ENCODE measurements at places on chromosomes 1 and 21.

GRCh38 chr1:109190189-109190588 lies 23.5 kb upstream of the SARS1 start:
- no peak for DNase-seq

DNA sequence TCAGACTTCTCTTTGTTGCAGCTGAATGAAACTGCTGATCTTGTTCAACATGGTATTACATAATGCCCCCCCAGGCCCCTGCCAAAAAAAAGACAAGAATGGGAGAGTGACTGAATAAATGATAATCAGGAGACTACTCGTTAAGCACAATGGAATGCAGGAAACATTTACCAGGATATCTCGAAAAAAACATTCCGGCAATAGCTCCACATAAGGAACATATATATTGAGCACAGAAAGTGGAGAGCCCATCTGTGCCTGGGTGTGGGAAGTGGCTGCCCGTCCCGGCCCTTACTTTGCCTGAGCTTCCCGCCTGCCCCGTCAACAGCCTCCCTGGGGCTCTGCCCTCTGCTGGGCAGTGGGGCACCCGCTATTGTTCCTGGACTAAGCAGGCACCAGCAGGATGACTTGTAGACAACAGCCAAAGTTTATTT lies 13.3 kb downstream of the TRIM11 start:
- no peak for DNase-seq

- no peak for DNase-seq
These were observed 21.8 kb upstream of the LHX4 start for GRCh38 chr1:180208264-180208663.

DNA sequence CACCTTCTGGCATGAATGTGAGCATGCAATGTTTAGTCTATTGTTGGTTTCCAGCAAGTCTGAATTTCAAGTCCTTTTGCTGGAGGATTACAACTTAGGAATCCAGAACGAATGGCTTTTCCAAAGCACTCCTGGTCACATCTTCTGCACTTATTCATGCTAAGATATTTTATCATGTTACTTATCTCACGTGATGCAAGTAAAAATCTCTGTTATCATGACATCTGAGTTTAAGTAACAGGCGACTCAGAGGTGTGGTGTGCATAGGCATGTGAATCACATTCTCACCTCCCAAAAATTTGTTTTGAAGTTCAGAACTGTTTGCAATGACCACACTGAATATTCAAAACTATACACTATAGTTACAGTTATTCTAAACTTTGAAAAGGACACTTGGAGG lies 204.8 kb upstream of the FGGY start:
- no peak for DNase-seq

GRCh38 chr1:12244585-12244984 lies 14.8 kb downstream of the VPS13D start:
- DNase-seq: no peak

- no peak for DNase-seq
These were observed 24.8 kb downstream of the PHTF1 start for GRCh38 chr1:113734357-113735055.

DNA sequence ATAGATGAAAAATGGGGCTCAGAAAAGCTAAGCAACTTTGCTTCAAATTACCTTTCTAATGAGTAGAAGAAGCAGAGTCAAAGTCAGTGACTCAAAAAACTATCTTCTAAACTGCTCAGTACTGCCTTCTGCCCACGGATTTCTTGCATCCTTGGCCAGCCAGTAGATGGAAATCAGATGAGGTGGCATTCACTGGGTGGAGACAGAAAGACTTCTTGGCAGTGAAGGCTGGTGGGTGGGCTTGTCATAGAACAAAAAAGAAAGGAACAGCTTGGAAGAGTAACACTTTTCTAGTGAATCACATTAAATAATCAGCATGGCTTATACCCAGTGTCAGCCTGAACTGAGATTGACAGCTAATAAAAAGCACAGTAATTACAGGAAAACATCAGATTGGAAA lies 170.7 kb downstream of the ST6GALNAC5 start:
- DNase-seq: no peak

DNA sequence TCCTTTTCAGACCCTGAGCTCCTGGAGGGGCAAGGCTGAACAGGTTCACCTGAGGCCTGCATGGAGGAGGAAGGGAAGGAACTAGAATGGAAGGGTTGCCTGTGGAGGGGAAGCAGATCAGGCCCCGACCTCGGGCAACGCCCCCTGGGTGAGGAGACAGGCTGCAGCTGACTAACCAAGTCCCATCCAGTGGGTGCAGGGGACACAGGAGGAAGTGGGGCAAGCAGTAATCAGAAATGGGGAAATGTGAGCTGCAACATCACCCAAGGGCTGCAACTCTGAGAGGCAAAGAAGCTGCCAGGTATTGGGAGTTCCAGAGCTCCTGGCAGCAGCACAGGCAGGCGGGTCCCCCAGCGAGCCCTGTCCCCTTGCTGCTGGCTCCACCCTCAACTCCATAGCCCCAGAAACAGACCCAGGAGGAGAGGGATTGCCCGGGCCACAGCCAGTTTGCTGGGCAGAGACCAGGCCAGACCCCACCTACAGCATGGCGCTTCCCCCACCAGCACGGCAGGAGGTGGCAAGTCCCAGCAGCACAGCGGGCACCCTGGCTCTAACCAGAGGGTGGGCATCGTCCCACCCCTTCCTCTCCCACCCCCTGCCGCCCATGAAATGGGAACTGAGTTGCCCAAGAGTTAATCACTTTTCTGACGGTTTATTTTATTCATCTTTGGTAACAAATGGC lies 38.5 kb downstream of the MRPL37 start:
- no peak for DNase-seq

DNA sequence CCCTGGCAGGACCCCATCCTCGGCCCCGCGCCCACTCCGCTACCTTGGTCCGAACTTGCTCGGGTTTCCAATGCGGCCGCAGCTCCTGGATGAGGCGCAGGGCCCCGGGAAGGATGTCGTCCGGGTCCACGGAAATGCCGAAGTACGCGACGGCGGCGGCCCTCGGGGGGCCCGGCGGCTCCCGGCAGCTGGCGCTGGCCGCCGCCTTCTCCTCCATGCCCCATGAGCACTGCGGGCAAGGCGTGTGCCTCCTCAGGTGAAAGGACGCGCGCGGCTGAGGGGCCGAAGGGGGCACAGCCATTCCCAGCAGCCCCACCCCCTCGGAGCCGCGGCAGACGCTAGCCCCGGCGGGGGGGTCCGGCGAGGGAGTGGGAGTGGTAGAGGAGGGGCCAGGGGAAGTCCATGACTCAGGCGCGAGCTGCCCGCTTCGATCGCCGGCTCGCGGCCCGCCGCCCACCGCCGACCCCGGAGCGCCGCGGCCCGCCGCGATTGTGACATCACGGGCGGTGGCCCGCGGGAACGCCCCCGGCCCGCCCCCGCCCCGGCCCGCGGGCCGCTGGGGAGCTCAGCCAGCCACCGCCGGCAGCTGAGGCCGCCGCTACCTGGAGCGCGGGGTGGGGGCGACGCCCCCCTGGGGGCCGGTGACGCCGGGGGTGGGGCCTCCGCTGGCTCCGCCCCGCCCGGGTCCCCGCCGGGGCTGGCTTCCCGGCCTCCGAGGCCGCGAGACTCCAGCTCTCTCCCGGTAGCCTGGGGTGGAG lies at the start of gene ETNK2:
TSS of gene ETNK2 (minus strand) at position 493 of the 758 bp plus-strand sequence. CDS start at position 301, 192 bp downstream.
- peak; percentile 30 for DNase-seq

DNA sequence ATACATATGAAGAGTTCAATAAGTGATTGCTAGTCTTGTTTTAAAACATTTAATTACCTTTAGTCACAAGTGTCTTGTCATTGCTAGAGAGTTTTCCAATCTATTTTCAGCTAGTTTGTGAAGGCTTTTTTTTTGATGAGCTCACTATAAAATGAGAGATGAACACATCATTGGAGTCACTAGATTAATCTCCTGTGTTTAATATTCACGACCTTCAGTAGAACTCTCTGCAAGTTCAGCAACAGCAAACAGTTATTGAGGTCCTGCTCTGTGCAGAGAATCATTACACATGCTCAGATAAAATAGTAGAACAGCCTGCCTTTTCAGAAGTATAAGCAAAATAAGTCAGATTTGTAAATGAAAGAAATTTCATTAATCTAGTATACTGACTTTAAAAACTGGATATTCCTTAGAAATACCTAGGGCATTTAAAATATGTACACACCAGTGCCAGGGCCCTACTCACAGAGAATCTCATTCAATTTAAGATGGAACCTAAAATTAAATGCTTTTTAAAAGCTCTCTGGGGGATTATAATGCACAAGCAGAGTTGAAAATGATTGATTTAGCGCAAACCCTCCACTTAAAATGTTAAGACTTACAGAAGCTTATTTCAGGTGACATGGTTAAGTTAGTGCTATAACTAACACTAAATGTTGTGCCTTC lies 30.5 kb downstream of the KRTAP20-3 start:
- DNase-seq: no peak

GRCh38 chr1:243503155-243503554 lies 247.3 kb downstream of the SDCCAG8 start:
- no peak for DNase-seq

DNA sequence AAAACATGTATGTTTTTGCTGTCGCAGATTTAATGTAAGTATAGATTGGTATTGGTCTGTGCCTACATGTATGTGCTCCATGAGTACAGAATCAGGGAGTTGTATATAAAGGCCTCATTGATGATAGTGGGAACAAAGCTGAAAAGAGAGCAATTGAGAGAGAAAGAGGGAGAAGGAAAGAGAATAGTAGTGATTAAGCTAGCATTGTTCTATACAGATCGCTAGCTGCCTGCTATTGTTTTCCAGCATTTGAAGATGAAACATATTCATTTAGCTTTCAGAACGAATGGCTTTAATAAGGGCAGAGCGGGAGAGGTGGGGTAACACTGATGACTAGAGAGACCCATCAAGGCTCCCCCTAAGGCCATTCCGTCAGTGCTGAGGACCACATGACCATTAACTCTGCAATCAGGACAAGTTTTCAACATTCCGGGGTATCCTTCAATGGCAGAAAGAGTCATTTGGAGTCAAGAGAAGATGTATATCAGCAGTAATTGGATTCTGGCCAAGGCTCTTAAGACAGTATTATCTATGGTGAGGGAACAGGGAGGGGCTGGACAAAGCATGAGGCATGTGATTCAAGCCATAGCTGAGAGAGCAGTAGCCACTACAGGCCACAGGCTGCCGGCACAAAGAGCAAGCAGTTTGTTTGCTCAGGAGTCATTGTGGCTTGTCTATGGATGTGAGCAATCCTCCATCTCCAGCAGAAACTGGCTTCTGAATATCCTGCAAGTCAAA lies 176.5 kb downstream of the PBX1 start:
- no peak for DNase-seq

- DNase-seq: no peak
These were observed 204.9 kb upstream of the USP24 start for GRCh38 chr1:55420026-55420425.

DNA sequence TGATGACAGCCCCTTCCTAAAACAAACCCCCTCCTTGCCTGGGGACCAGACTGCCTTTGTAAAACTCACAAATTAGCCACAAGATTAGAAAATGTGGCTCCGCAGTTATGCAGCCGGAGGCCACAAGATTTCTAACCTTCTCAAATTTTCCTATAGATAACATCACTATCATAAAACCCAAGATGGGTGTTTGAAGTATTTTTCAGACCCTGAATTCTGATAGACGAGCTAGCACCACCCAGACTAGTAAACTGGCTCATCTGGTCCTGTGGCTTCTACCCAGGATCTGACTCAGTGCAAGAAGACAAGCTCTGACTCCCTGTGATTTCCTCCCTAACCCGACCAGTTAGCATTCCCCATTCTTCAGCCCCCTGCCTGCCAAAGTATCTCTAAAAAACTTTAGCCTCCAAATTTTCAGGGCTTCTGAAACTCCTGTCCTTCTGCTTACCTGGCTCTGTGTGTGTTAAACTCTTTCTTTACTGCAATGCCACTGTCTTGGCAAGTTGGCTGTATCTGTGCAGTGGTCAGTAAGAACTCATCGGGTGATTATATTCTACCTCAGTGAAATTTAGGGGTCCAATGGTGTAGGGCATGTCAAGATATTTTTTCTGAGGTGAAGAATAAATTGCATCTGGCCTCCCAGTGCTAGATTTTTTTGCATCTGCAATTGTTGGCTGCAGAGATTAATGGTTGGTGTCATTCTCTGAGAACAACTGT lies 102.1 kb downstream of the S1PR1 start:
- no peak for DNase-seq

DNA sequence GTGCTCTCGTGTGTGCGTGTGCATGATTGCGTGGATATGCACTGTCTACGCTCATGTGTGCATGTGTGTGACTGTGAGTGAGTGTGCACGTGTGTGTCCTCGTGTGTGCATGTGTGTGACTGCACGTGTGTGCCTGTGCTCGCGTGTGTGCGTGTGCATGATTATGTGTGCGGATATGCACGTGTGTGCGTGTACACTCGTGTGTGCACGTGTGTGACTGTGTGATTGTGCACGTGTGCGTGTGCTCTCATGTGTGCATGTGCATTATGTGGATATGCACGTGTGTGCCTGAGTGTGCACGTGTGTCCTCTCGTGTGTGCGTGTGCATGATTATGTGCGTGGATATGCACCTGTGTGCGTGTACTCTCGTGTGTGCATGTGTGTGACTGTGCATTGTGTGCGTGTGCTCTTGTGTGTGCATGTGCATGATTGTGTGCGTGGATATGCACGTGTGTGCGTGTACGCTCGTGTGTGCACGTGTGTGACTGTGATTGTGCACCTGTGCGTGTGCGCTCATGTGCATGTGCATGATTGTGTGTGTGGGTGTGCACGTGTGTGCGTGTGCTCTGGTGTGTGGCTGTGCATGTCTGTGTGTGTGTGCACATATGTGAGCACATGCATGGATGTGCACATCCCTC lies 2.2 kb downstream of the MMEL1 start:
- no peak for DNase-seq

DNA sequence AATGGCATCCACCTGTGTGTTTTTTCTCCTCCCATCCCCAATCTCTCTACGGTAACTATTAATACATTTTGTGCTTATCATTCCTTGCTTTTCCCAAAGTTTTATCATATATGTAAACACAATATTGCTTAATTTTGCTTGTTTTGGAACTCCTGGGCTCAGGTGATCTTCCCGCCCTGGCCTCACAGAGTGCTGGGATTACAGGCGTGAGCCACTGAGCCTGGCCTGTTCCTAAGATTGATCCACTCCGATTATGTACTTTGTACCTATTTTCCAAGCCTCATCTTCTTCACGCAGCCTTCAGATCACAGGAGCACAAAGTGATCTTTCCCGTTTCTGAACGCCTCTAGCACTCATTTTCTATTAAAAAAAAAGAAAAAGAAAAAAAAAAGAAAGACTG lies 45.2 kb downstream of the MEF2D start:
- DNase-seq: no peak

DNA sequence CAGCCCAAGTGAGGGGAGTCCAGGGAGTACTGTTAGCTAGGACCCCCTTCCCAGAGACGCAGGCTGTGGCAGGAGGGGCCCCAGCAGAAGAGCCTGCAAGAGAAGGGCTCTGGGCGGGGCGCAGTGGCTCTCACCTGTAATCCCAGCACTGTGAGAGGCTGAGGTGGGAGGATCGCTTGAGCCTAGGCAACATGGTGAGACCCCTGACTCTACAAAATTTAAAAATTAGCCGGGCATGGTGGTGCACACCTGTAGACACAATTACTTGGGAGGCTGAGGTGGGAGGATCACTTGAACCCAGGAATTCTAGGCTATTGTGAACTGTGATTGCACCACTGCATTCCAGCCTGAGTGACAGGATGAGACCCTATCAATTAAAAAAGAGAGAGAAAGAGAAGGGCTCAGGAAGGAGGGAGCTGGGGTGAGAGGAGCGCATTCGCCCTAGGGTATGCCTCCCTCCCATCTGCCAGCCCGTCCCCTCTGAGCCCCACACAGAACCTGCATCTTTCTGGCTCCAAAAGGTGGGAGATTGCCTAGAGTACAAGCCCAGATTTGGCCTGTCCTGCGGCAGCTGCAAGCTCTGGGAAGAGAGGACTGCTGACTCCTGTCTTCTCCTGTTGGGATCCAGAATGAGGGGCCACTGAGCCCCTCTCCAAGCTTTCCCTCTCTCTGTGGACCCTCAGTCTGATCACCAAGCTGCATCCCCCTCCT lies 3.6 kb downstream of the KCNQ4 start:
- no peak for DNase-seq

GRCh38 chr1:23736437-23737134 lies 6.7 kb upstream of the ELOA start:
- DNase-seq: no peak

All from stimulated activated CD4-positive, alpha-beta T cell treated with anti-CD3 and anti-CD28 coated beads, Interleukin-1b, Interleukin-23, amount 100 ng/mL, for 1 hour (primary cell).